ENCODE measurements at places on chromosomes 11 and 22.

DNA sequence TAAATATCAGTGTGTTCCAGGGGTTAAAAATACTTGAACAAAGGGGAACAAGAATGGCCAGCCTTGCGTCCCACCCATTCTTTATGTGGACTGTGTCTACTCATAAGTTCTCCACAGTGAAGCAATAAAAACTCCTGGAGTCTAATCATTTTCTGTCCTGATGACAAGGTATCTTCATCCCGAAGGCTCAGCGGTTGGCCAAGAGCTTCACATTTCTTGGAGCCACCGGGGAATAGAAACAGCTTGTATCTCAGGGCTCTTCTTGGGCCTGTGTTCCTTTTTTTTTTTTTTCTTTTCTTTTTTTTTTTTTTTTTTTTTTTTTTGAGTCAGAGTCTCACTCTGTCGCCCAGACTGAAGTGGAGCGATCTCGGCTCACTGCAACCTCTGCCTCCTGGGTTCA, 36.8 kb upstream of the ADORA2A start:
- DNase-seq = peak; percentile 42

- DNase-seq = peak; percentile 61
Measured at GRCh38 chr11:95790933-95791708, 823 bp downstream of the CEP57 start.

DNA sequence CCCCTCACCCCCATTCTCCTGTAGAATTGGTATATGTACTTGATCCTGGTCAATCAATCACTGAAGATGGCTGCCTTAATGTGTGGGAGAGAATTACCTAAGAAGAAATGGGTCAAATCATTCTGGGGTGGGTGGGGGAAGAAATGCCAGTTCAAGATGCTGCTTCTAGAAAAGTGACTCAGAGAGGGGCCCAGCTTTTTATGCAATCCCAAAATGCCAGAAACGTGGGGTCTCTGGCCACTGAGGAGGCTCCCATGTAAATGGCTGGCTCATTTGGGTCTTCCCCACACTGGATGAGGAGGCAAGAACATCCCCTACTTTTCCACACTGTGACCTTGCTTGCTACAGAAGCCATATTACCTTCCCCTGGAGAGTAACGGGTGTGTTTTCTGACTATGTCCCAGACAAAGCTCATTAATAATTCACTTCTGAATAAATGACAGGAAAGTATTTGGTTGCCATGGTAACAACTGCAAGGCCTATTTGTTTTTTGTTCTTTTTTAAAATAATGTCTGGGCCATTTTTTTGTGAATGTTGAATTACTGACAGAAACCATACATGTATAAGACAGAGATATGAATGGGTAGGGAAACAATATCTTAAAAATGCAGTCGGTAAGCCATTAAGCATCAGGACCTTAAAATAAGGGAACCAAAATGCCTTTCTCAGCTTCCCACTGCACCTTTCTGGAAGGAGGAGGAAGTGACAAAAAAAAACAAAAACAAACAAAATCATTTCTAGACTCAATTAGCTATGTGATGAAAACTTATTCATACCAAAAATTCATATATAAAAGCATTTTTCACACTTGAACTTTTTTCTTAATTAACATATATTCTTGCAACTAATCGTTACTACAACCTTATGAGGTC, 32.0 kb downstream of the SLC1A2 start:
- DNase-seq = no peak

DNA sequence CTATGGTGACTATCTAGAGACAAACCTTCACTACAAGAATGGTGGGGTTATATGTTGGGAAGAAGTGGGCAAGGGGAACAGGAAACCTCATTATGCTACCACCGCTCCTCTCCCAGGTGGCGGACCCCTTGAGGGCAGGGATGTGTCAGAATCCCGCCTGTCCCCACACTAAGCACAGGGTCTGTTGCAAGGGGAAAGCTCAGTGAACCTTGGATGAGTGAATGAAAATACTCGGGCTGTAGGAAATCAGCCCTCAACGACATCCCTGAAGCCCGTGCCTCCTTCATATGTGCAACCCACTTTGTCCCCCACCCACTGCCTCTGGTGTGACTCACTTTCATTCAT, 68.2 kb upstream of the AMPD3 start:
- no peak for DNase-seq

GRCh38 chr11:130710497-130711012, 205.7 kb downstream of the SNX19 start:
- no peak for DNase-seq

GRCh38 chr22:49848690-49849160, 4.9 kb upstream of the ZBED4 start:
- DNase-seq = no peak

DNA sequence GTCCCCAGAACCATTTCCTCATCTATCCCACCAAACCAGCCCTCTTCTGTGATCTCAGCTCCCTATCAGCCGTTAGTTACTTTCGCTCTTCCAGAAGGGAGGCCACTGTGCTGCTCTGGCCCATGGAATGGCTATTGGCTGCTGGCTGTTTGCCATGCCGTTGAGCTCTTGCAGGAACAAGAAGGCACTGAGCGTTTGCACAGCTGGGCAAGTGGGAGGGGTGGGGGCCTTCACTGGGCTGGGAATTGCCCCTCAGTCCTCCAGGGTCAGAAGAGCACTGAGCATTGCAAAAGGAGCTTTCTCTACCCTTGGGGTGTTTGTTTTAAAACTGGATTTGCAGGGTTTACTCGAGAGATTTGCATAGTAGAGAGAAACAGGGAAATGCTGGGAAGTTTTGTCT, 129.0 kb upstream of the PARVA start:
- DNase-seq = peak; percentile 72

GRCh38 chr11:60887556-60887955, 18.8 kb downstream of the PRPF19 start:
- DNase-seq = no peak

DNA sequence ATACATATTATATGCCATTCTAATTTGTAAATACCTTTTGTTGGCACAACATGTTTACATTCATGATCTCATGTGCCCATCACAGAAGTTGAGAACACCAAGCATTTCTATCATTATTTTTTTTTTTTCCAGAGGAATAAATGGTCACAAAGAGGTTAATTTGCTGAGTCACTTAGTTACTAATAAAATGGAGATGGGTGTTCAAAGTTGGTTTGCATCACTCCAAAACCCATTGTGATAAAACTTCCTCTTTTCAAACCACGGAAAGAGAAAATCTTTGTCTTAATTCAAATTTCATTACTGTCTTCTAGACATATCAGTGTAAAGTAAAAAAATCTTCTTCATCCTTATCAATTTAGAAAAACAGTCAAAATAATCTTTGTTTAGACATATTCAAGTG, 636.8 kb upstream of the CCDC179 start:
- no peak for DNase-seq

- DNase-seq = no peak
Measured at GRCh38 chr11:85472953-85473352, 154.2 kb downstream of the DLG2 start.

GRCh38 chr11:130719220-130719915, 196.9 kb downstream of the SNX19 start:
- no peak for DNase-seq

GRCh38 chr11:120958185-120958584, 65.7 kb upstream of the TBCEL start:
- no peak for DNase-seq

DNA sequence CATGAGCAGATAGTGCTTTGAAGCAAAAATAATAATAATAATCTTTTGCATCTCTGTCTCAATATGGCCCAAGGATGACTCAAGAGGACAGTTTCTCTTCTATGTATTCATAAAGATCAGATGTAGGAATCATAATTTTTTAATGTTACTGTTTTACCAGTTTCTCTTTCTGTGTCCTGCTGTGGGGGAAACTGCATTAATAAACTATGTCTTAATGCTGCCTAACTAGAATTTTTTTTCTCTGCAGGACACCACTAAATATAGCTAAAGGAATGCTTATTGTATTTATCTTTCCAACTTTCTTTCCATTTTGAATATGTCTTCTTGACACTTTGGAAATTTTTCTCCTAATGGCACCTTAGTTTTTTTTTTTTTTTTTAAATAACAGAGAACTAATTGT, 6.5 kb downstream of the FJX1 start:
- no peak for DNase-seq

- no peak for DNase-seq
Measured at GRCh38 chr11:5288108-5288905, 13.4 kb downstream of the OR51B4 start.

DNA sequence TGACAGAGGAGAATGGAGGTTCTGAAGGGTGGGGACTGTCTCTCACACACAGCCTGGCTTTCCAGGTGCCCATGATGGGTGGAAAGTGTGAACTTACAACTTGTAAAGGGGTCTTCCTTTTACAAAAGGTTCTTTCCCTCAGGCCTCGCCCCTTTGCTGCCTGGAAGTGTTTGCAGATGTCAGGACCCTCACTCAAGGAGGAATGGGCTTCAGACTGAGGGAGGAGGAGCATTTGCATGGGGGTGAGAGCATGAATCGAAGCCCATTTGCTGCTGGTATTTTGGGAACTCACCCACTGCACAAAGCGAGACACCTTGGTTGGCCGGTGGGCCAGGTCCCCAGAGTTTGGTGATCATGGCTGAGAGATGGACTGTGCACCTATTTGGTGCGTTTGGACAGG, 25.1 kb downstream of the MPPED1 start:
- DNase-seq = no peak

DNA sequence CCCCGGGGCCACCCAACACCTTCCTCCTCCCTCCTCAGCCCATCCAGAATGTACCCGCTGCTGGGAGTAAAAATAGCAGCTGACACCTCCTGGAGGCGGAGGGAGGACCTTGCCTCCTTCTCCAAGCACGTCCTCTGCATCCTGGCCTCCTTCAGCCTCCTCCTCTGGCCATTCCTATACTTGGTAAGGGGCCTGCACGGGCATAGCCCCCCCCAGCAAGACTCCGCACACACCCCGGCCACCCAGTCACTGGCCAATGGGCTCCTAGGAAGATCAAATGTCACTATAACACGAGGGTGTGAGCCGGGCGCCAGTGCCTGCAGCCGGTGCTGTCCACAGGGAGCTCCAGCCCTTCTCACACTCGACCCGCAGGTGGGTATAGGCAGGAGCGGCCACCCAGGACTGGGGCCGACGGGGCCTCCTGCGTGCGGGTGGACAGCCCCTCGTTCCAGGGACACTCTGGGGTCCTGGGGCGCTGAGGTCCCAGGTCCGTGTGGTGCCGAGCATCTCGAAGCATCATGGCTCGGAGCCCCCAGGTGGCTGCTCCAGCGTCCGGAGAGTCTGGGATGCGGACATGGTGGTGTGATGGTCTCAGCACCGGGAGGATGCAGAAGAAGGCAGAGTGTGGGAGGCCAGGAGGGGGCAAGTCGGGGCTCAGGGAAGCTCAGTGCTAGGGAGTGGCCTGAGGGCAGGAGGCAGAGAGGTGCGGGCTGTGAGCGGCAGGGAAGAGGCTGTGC, at the start of gene TNNT3:
TNNT3 (plus strand) TSS at position 313 of the 737 bp plus-strand sequence. CDS start 3,172 bp downstream, outside the sequence.
- no peak for DNase-seq

GRCh38 chr11:78504708-78505107, 70.0 kb downstream of the NARS2 start:
- DNase-seq = no peak

DNA sequence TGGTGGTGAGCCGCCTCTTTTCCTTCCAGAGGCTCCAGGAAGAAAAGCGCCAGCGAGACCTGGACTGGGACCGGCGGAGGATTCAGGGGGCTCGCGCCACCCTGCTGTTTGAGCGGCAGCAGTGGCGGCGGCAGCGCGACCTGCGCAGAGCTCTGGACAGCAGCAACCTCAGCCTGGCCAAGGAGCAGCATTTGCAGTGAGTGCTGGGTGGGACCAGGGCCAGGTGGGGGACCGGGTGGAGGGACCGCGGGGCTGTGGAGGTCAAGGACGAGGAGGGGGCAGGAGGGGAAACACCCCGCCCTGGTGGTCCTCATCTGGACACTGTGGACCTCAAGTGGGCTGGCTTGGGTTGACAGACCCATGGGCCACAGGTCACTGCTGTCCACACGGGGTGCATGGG, 17.4 kb downstream of the RIBC2 start:
- no peak for DNase-seq

DNA sequence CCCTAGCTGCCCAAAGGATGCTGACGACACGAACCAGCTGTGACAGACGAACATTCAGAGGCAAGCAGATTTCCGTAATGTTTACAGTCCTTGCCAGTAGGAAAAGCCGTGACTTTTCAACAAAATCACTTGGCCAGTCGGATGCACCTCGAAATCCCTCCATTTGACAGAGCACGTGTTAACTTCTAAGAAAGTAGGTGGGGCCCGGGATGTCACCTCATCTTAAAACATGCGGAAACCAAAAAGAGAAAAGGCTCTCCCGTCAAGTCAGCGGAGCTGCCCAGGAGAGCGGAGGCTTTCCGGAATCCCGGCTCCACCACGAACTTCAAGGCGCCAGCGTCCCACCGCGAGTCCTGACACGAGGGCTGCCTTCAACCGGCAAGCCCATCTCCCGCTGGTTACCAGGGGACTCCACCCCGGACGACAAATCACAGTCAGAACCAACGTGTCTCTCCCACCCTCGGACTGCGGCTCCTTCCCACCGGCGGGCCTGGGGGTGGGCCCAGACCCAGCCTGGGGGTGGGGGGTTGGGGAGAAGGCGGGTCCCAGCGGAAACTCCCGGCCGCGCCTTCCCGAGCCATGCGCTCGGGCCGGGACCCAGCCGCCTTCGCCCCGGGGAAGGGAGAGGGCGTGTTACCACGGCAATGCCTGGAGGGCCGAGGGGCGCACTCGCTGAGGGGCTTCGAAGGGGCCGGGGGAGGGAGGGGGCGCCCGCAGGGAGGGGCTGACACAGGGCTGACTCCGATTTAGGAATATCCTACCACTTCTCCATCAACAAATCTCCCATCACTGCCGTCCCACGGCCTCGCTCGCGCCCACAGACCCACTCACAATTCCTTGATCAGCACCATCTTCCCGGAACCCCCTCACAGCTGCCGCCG, 475 bp downstream of the PITPNB start:
- peak; percentile 15 for DNase-seq

GRCh38 chr22:33109514-33110430, 51.6 kb upstream of the SYN3 start:
- no peak for DNase-seq

DNA sequence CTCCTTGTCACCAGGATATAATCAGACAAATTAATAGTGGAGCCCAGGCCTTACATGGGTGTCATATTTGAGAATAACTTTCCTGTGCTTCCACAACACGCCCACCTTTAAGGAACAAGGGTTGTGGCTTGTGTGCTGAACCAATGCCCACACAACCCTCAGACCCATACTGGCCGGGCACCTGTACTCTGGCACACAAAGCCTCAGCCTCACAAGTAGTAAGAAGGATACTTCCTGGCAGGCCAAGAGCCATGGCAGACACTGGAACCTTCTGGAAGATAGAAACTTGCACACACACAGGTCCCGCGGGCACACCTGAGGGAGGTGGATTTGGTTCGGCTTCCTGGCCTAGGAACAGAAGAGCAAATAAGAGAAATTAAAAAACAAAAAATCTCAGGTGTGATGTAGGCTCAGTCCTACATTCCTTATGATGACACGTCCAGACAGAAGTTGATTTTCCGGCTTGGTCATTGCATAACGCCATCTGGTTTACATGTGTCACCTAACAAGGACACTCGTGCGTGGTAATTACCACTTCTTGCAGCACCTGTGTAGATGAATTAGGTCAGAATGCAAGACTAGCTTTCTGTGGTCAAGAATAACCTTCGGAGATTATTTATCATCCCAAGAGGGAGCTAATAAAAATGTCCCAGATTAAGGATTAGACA, 5.8 kb upstream of the BRD1 start:
- no peak for DNase-seq

- no peak for DNase-seq
Measured at GRCh38 chr11:73173755-73174494, 31.8 kb upstream of the FCHSD2 start.

- no peak for DNase-seq
Measured at GRCh38 chr11:117074119-117074518, 24.1 kb downstream of the SIK3 start.

Data from tibial nerve (tissue), 4 donors.